ENCODE measurements at places on chromosomes 7 and 10.

- no peak for DNase-seq
Observed at GRCh38 chr10:69884686-69885085, 83.0 kb downstream of the COL13A1 start.

- DNase-seq: peak; percentile 46
Observed at GRCh38 chr10:127195041-127195506, 1.3 kb downstream of the INSYN2A start.

DNA sequence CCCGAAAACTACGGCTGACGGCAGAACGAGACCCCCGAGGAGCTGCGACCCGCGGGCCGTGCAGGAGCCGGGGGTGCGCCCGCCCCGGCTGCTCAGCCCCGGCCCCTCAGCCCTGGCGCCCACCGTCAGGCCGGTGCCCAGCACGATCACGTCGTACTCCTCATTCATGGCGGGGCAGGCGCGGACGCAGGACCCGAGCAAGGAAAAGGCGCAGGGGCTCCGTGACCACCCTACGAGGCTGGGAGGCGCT lies 218 bp downstream of the GDI2 start:
- DNase-seq: no peak

- no peak for DNase-seq
Observed at GRCh38 chr7:38806912-38807311, 102.1 kb downstream of the VPS41 start.

DNA sequence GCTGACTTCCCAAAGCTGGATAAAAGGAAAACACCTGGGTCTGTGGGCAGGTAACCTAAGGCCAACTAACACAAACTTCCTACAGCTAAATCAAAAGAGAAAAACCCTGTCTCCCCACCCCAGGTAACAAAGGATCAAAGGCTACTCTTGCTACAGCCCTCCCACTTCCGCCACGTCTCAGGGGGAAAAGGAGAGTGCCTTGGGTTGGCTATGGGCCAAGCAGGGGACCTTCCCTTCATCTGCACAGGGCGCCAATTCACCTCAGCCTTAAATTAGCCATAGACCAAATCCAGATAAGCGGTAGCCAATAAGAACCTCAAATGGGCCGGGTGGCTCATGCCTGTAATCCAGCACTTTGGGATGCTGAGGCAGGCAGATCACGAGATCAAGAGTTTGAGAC lies 69.1 kb upstream of the LANCL2 start:
- DNase-seq: no peak

GRCh38 chr7:135428011-135428410 lies 81.9 kb downstream of the CNOT4 start:
- no peak for DNase-seq

GRCh38 chr7:129523924-129524323 lies 21.6 kb downstream of the SMKR1 start:
- no peak for DNase-seq

All from hepatic stellate cell (primary cell).